ENCODE measurements at places on chromosomes 6 and 20.

- no peak for DNase-seq
Measured at GRCh38 chr20:39916236-39916765, 772.7 kb downstream of the MAFB start.

- no peak for DNase-seq
Measured at GRCh38 chr20:46872328-46873211, 22.1 kb upstream of the EYA2 start.

DNA sequence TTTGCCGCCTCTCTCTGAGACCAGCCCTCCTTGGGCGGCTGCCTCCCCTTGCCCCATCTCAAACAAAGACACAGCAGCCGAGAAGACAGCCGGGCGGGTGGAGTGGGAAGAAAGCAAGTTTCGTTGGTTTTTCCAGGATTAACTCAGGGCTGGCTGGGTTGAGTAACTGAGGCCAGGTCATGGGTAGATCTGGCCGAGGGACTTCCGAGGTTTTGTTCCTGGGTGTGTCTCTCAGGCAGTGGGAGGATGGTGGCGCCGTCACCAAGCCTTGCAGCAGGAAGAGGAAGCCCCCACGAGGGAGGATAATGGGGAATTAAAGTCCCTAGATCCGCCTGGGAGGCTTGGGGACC lies 167.2 kb downstream of the TTLL2 start:
- DNase-seq, result no peak

- no peak for DNase-seq
Measured at GRCh38 chr6:100343316-100344077, 121.2 kb downstream of the SIM1 start.

DNA sequence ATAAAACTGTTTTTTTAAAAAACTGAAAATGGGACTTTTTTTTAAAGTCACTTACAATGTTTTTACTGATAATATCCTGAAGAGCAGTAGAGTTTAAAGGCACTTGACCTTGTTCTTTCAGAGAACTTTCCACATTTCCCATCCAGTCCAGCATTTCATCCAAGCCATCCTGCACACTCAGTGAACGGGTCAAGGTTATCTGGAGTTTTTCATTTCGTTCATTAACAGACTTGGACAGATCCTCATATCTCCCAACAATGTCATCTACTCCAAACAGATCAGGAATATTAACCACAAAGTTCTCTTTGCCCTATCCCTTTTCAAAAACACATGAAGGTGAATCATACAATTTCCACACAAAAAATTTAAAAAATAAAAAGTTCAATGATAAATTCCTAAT lies 69.1 kb downstream of the DST start:
- no peak for DNase-seq
